Upper lobe of left lung (tissue), 6 donors: ENCODE measurements at places on chromosomes 7 and 10. TPM values are rescaled to one million over a fixed set of nuclear protein-coding genes. Genes with fewer than 3 reads are reported as not detected.

- peak; percentile 89 for DNase-seq
- H3K27ac ChIP-seq: no peak overlapping the region
- H3K36me3 ChIP-seq: no peaks in the 10 kb centered on the region
- H3K4me1 ChIP-seq: peaks cover 29% of the 10 kb centered on the region
- peaks cover 31% of the 10 kb centered on the region for H3K27me3 ChIP-seq
Measured at GRCh38 chr10:123994417-123995081, 98.8 kb downstream of the CHST15 start.

C10orf62 gene
- total RNA-seq: 0.20 TPM

GRCh38 chr7:92461027-92462003, 14.0 kb downstream of the GATAD1 start:
- no peak for DNase-seq
- no peak overlapping the region for H3K27ac ChIP-seq
- no peaks in the 10 kb centered on the region for H3K27me3 ChIP-seq
- H3K4me3 ChIP-seq: no peak overlapping the region

DNA sequence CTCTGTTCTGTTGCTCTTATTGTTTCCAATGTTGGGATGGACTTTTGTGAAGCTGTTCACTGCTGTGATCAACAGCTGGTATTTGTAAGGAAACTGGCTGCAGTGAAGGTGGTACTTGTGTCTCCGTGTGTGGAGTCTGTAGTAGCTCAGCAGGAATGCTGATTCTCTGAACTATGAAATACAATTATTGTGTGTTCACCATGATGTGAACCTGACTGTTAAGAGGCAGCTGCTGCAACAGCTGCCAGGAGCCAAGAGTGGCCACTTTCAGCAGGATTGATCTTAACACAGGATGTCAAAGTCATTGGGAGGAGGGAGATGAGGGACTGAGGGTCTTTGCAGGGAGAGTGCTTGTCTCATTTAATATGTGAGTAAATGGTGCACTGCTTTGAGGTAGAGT, 13.9 kb downstream of the VSTM2A start:
- H3K27ac ChIP-seq: no peak overlapping the region
- no peak for DNase-seq
- H3K27me3 ChIP-seq: no peaks in the 10 kb centered on the region
- no peaks in the 10 kb centered on the region for H3K36me3 ChIP-seq
- no peak overlapping the region for H3K4me3 ChIP-seq

DNA sequence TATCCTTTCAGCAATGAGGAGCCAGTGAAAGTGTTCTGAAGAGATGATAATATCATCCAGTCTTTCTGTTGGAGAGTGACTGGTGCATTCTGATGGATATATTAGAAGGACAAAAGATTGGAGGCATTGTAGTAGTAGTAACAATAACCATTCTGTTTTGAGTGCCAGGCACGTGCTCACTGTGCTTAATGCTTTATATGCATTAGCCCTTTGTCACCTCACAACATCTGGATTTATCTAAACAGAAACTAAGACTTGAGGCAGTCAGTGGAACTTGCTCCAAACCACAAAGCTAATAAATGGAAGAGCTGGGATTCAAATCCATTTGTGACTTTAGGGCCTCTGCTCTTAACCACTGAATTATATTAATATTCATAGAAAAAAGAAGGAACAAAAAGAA, 84.5 kb upstream of the OIT3 start:
- no peak overlapping the region for H3K27ac ChIP-seq
- no peak for DNase-seq
- H3K4me1 ChIP-seq: no peaks in the 10 kb centered on the region
- no peaks in the 10 kb centered on the region for H3K36me3 ChIP-seq
- no peaks in the 10 kb centered on the region for H3K27me3 ChIP-seq

GRCh38 chr7:100562195-100563099, 11.3 kb downstream of the SAP25 start:
- H3K27ac ChIP-seq: no peak overlapping the region
- peaks cover 9% of the 10 kb centered on the region for H3K36me3 ChIP-seq
- H3K4me1 ChIP-seq: no peaks in the 10 kb centered on the region
- H3K4me3 ChIP-seq: no peak overlapping the region

HERC4 gene
- total RNA-seq: 59.7 TPM

NPM3 gene
- total RNA-seq: 8.4 TPM
